ENCODE measurements at places on chromosomes 7 and 10.

- no peak for DNase-seq
Observed at GRCh38 chr10:35595106-35595505, 10.0 kb upstream of the GJD4 start.

GRCh38 chr10:110456046-110456445 is 41.7 kb upstream of the DUSP5 start:
- no peak for DNase-seq

DNA sequence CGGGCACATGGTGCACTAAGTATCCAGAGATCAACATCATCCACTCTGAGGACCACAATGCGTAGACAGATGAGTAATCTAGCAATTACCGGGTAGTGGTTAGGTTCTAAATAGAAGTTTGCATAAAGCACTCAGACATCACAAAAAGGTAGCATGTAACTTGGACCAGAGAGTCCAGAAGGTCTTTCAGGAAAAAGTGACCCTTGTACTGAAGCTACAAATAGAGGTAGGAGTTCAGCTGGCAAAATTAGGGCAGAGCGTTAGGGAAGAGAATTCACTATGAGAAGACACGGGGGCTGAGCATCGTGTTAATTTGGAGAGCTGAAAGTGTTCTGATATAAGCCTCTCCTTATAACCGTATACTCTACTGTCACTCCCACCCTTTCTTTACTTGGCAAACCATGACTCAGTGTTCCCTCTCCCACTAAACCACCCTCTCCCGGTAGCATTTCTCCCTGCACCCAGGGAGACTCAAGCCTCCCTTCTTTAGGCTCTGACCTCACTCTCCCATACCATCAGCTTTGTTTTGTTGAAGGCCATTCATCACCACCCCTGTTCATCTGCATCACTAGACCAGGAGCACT is 222.2 kb upstream of the FZD1 start:
- no peak for DNase-seq

DNA sequence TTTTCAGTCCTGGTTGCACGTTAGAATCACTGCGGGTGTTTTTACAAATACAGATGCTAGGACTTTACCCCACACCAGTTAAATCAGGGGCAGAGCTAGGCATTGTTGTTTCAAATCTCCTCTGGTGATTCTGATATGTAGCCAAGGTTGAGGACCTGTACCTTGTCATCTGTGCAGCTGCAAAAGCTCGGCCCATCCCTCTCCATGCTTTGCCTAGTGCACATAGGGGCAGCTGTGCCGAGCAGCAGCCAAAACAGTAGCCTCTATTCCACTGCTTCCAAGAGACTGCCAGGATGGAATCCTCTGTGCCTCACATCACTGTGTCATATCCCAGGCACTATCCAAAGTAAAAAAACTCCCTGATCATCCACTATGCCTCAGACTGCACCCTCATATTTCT is 181.3 kb downstream of the CDK14 start:
- no peak for DNase-seq

- DNase-seq = no peak
Observed at GRCh38 chr10:103127241-103127640, 65.8 kb downstream of the NT5C2 start.

DNA sequence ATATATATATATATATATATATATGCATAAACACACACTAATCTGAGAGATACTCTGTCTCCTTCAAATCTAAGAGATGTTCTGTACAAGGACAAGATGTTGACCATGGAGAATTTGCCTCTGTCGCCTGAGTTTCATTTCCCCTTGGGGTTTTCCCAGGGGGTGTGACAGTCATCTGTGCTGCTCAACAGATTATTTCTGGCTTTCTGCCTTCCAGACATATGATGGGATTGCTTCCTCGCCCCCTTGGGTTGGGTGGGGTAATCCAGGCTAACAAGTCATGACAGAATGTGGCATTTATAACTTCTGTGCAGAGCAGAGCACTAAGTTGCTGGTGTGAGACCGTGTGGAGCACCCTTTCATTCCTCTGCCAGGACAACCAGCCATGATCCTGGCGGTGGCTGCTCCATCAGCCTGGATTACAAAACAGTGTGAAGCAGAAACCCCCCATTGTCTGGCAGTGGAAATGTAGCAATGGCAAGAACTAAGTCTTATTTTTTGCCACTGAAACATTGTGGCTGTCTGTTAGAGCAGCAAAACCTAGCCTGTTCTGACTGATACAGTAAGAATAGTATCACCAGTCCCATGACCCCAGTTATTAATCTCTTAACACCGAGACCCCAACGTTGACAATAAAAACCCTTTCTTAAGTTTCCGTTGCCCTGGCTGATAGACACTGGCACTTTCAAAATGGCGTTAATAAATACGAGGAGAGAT is 13.7 kb upstream of the USP6NL start:
- DNase-seq = no peak

GRCh38 chr7:77239471-77239870 is 39.9 kb upstream of the FGL2 start:
- DNase-seq = no peak

DNA sequence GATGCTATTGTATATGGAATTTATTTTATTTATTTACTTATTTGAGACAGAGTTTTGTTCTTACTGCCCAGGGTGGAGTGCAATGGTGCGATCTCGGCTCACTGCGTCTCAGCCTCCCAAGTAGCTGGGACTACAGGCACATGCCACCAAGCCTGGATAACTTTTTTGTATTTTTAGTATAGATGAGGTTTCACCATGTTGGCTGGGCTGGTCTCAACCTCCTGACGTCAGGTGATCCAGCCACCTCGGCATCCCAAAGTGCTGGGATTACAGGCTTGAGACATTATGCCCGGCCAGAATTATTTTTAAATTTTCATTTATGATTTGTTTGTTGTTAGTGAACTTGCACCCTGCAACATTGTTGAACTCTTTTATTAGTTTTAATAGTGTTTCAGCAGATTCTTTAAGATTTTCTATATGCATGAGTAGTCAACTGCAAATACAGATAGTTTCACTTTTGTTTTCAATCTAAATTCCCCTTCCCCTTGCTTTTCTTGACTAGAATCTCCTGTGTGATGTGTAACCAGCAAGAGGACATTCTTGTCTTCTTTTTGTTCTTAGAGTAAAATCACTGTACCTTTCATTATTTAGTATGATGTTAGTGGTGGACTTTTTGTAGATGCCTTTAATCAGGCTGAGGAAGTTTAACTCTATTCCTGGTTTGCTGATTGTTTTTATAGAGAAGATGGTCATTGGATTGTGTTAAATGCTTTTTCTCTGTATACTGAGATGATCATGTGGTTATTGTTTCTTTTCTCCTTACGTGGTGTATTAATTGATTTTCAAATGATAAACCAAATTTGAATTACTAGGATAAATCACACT is 27.8 kb downstream of the ZNF33A start:
- DNase-seq = no peak

DNA sequence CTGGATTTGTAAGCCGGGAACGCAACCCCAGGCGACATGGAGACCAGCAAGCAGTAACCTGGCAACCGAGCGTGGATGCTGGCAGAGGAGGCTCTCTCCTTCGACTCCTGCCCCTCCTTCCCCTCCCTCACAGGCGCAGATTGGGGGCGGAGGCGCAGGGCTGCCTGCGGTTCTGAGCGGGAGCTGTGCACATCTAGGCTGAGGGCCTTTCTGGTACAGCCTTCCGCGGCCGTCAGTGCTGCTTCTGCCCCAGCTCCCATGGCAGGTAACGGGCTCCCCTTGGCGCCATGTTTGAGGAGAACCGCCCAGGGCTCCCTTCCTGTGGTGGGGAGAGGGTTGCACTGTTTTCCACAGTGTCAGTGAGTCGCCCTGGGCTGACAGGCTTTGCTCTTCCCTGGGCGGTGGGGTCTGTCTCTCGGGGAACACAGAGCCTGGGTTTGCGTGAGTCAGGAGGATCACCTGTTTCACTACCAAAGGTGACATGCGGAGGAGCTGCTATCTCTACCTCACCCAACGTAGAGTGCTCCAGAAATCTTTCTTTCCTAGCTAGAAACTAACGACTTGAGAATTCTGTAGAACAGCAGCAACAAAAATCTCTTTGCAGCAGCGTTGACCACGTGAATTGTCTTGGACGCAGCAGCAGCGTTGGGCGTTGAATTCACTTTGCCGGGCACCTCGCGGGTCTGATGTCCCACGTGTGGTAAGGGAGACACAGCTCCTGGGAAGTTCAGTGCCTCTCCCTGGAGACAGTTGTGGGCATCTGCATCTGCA is 154.8 kb upstream of the COBL start:
- DNase-seq = no peak

DNA sequence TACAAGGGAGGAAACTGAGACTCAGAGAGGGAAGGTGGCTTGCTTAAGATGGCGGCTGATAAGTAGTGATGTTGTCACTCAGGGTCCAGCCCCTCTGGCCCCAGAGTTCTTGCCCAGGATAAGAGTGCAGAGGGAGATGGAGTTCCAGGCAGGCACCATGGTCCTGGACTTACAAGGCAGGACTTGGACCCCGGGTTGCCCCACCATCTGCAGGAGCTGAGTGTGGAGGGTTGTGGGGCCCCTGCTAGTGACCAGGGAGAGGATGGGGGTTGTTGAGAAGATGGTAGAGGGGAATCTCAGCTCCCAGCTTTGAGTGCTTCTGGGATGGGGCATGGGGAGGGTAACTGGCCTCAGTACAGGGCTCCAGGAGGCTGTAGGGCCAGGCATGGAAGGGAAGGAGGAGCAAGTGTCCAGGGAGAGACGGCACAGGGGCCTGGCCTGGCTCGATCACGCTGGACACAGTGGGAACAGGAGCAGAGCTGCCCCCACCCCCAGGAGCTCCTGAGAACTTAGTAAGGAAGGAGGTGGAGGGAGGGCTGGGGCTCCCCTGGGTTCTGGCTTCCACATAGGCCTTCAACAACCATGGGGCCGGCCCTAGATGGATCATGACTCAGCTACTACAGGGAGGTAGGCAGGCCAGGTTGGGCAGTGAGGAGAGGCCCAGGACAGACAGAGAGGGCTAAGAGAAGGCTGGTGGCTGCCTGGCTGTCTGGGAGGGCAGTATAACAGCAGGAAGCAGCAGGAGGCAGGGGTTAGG is 28.2 kb downstream of the PPIF start:
- no peak for DNase-seq

DNA sequence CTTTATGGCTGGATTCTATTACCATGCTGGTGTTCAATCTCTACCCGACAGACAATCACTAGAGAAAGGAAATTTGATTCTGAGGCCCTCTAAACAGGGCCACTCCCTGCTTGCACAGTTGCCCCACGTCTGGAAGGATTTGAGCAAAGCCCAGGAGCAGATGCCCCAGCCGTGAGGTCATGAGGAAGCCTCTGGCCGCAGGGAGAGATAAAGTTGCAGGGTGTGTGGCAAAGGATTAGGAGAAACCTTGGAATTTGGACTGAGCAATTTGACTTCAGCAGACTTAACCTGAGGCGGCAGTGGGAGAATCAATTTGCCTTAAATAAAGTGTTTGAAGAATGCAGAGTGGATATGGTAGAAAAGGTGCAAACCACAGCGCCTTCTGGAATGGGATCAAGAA is 40.2 kb upstream of the KLF6 start:
- no peak for DNase-seq

DNA sequence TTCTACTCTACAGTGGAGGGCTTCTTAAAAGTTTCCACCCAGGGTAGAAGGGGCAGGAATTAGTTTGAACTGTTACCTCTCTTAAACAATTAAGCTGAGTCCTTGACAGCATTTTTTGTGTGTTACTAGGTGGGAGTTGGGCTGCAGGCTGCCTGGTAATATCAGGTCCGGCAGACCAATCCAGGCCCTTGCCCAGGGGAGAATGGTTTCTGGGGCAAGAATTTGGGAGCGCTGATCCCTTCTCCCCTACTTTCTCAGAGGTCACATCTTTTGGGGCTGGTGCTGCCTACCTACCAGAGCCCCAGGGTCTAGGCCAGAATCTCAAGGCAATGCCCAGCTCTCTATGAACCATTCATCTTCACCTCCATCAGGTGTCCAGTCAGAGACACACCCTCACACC is 1.6 kb downstream of the PPRC1 start:
- no peak for DNase-seq

GRCh38 chr10:66762218-66762729 is 163.6 kb upstream of the LRRTM3 start:
- DNase-seq = no peak

- DNase-seq = no peak
Observed at GRCh38 chr7:14023838-14024237, 34.4 kb upstream of the ETV1 start.

DNA sequence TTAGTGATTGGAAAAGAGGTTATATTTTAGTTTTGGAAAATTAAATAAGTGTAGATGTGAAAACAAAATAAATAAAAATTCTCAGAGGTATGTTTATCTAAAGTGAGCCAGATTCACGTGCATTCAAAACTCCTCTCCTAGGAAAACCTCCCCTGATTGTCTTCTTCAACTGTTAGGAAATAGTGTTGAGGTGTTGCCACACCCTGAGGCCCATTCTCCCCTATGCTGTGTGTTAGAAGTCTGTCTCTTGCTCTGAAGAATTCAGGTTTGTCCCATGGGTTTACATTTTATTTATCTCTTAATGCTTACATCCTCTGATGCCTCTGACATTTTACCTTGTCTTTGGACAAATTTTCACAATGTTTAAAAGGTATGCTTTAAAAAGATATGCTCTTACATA is 40.3 kb downstream of the PTPRE start:
- DNase-seq = no peak

DNA sequence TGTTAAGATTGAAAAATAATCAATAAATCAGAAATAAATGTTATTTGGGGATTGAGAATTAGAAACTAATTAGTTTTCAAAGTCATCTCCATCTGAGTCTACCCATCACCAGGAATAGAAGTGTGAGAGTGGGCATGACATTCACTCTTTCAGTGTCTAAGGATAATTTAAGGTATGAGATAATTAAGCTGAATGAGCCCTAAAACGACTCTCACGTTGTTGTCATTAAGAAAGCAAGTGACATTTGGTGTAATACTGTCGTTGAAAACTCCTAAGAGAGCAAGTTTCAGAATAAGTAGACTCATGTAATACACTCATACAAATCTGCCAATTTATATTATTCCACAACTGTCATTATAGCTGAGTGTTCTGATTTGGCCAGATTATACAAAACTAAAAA is 7.1 kb downstream of the AGMO start:
- DNase-seq = no peak

GRCh38 chr7:74101061-74101681 is 17.6 kb downstream of the LIMK1 start:
- DNase-seq = no peak

- peak; percentile 59 for DNase-seq
Observed at GRCh38 chr10:96910488-96911395, 78.6 kb downstream of the LCOR start.

GRCh38 chr7:18873734-18874336 is 243.6 kb downstream of the TWIST1 start:
- DNase-seq = peak; percentile 38

DNA sequence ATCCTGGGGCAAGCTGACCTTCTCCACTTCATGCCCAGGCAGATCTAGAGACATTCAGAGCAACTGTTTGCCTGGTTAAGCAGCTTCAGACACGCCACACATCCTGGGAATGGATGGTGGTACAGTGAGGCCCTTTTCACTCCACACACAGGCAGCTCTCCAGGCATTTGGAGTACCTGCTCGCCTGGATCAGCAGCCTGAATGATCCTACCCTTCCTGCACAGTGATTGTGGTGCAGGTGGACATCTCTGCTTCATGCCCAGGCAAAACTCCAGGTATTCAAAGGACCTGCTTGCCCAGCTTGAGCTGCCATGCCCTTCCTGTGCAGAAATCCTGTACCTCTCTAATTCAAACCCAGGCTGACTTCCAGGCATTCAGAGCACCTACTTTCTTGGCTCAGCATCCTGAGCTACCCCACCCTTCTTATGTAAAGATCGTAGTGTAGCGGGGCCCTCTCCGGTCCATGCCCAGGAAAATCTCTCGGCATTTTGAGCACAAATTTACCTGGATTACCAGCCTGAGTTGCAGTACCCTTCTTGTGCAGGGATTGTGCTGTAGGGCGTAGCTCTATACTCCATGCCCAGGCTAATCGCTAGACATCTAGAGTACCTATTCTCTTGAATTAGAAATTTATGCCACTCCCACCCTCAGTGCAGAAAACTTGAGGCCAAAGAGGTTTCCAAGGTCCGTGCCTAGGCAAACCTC is 972.8 kb downstream of the ANKRD7 start:
- DNase-seq = no peak
